ENCODE measurements at places on chromosomes 16 and 17.

GRCh38 chr17:39640591-39641031 is 3.7 kb downstream of the STARD3 start:
- no peak for DNase-seq

GRCh38 chr16:30984669-30985400 is at the start of gene HSD3B7:
HSD3B7 (plus strand) TSS chr16:30985207; CDS start chr16:30985659, 452 bp downstream.
- peak; percentile 90 for DNase-seq

GRCh38 chr16:53821957-53822625 is 118.1 kb downstream of the FTO start:
- no peak for DNase-seq

DNA sequence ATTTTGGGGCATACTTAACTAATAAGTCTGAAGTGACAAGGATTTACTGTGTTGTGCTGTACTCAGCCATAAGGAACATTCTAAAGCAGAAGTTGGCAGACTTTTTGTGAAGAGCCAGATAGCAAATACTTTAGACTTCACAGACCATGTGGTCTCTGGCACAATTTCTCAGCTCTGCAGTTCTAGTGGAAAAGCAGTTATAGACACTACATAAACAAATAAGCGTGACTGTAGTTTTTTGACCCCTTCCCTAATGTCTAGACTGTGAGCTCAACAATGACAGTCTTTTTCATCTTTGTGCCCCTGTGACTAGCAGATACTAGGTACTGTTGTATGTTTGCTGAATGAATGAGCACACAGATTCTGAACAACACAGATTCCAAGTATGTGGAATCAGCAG is 4.9 kb downstream of the RPAIN start:
- no peak for DNase-seq

DNA sequence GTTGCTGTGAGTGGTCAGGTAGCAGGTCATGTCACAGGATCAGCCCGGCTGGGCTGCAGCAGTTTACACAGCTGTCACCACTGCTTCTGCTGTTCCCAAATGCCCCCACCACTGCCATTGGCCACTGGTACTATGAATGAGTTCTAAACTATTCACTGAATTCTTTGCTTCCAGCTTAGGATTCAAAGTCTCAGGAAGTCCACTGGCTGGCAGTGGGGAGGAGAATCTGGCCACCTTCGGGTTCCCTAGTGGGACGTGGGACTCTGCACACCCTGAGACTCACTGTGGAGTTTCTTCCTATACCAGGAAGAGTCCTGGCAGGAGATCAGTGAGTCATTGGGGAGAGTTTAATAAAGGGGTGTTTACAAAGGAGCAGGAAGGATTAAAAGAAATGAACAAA is 6.9 kb downstream of the MT1X start:
- no peak for DNase-seq

DNA sequence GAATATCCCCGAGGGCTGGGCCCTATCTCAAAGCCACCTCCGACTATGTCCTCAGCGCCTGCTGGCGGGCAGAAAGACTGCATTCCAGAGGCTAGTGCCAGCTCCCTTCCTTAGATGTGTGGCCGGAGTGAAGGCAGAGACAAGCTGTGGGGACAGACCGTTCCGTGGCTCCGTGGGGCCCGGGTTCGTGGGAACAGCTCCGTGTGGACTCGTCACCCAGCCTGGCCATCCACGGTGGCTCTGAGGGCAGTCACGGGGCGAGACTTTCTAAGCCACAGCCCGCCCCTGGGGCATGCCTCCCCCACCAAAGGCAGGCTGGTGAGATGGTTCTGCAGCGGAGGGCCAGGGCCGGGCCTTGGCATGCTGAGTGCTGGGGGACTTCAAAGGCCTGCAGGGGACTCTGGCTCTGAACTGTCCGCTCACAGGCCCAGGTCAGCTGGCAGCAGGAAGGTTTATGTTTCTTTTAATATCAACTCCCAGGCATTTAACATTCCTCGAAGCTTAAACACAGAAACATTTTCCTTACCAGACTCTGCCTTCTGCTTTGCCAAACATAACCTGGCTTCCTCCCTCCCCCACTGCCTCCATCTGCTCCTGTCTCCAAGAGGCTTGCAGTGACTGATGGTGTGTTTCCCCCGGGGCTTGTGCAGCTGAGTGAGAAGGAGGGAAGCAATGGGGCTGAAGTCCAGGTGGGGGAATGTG is 50.4 kb downstream of the TIMM22 start:
- peak; percentile 87 for DNase-seq

DNA sequence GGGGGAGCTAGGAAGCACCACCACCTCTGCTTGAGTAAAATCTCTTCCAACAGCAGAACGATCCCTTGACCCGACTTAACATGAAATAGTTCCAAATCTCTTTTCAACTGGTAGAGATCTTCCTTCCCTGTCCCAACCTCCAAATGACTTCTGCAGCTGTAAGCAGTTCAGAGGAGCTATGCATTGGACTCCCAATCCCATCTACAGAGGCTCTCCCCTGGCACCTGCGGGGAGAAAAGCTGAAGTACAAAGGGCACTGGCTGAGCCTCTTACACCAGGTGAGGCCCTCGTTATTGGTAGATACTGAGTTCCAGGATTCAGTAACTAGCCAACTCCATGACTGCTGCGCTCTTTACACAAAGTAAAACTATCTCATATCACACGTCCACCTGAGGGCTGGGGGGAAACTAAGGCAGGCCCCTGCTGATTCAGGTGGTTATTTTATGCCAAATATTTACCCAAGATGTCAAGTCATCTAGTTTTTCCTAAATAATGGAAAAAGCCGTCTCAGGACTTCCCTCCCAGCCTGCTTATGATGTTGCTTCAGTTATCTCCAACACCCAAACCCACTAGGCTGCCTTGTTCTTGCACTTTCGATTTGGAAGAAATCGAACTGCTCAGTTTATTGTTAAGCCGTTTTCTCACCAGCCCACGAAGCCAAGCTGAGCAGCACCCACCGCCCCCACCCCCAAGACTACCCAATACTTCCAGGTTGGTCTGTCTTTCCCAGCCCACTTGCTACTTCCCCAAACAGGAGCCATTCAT is 3.2 kb downstream of the ACTG1 start:
- no peak for DNase-seq

DNA sequence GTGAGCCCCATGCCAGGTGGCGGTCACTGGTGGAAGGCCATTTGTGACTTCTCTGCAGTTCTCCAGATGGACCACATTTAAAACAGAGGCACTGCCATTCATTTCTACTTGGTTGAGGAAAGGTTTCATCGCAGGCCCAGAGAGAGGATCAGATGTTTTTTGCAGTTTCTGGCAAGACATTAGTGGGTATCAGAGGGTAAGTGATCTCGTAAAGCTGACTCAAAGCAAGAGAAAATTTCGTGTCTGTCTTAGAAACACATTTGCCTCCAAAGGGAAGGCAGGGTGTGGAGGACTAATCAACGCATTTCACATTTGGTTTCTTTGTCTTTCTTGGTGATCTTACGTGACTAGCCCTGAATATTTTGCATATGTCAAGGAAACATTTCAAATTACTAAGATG is 81.8 kb downstream of the PRKCB start:
- no peak for DNase-seq

GRCh38 chr17:32910769-32911168 is 17.2 kb upstream of the TMEM98 start:
- no peak for DNase-seq

GRCh38 chr17:48611213-48611612 is 396 bp upstream of the HOXB7 start:
- no peak for DNase-seq

DNA sequence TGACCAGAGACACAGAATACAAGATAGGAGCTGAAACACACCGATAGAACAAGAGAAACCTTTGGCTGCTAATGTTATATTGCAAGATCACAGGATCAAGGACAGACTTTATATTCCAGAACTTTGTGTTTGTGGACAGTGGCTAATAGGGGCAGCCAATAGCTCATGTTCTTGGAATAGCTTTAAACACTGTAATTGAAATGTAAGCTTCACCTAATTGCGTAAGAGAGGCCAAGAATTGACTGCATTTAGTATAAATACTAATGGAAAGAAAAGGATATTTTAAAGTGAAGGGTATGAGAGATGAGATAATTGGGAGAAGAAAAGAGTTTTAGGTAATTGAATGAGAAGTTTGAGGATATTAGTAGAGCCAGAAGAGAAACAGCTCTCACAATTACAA is 758.8 kb downstream of the CDH11 start:
- DNase-seq = no peak

- no peak for DNase-seq
Observed at GRCh38 chr17:14921936-14922335, 343.2 kb downstream of the PMP22 start.

DNA sequence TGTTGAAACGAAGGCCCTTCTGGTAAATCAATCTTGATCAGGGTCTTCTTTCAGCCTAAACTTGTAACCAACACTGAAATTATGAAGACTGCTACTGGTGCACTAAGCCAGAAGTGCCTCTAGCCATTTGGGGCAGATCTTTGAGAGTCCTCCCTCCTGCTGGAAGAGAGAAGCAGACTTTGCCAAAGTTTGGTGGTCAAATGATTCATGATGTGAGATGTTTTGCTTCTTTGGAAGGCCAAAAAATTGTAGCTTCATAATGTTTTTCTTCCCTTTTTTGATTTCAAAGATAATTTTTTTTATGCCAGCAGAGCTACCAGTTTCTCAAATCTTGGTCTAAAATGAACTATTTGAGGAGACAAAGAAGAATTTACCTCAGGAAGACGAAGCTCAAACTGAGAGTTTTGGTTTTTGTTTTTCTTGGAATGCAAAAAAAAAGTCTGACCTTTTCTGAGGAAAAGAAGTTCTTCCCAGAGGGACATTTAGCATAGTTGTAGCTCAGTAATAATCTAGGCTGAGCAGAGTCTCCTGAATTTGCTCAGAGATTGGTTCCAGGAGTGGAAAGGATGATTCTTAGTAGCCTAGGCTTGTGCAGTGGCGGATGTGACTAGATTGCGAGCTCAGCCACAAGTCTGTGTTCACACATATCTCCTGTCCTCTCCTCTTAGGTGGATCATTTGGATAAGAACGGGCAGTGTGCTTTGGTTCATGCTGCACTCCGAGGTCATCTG is 50.9 kb downstream of the CYB561 start:
- DNase-seq = no peak

DNA sequence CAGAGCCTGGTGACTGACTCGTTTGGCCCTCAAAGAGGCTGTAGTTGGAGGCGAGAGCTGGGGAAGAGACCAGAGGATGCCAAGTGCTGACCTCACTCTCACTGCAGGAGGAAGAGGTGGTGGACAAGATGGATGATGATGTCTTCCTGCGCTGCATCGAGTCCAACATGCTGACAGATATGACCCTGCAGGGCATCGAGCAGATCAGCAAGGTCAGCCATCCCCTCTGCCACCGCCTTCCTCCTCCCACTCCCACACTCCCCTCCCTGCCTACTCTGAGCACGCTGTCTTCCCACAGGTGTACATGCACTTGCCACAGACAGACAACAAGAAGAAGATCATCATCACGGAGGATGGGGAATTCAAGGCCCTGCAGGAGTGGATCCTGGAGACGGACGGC is 26.9 kb downstream of the POLR2A start:
- DNase-seq = no peak

- DNase-seq = no peak
Observed at GRCh38 chr16:35370617-35371016, 1911.2 kb downstream of the TP53TG3F start.

All from heart left ventricle (tissue), 16 donors.